ENCODE measurements at places on chromosomes 4 and X.

DNA sequence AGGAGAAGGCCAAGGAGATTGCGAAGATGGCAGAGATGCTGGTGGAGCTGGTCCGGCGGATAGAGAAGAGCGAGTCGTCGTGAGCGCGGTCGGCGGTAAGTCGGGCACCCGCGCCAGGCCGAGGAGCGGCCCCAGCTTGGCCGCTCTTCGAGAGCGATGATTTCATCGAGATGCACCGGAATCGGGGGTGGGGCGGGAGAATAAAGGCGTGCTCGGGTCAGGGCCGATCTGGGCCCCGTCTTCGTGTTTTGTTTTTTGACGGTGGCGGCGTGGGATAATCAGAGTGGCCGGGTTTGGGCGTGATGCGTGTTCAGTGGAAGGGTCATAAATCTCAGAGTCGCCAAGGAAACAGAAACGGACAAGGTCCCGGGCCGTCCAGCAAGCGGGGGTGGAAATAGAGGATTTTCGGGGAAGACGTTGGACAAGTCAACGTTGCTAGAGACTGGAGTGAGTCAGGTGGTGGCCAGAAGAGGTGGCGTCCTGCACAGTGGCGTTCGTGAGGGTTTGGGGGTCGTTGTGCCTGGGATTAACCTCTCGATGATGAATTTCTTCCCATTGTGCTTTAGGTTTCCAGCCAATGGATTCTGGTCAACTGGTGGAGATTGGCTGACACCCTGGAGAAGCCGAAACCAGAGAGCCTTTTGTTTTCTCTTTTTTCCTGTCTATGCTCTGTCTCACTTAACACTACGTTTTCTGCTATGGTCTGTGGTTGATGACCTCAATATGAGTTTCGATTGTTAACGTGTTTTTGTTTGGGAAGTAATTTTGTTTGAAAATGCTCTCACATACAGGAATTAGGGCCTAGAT is 882 bp downstream of the MRFAP1 start:
- DNase-seq: no peak

GRCh38 chr4:188903986-188904385 is 764.7 kb downstream of the TRIML1 start:
- DNase-seq: no peak

- DNase-seq: no peak
Measured at GRCh38 chrX:33607042-33607595, 395.8 kb upstream of the DMD start.

DNA sequence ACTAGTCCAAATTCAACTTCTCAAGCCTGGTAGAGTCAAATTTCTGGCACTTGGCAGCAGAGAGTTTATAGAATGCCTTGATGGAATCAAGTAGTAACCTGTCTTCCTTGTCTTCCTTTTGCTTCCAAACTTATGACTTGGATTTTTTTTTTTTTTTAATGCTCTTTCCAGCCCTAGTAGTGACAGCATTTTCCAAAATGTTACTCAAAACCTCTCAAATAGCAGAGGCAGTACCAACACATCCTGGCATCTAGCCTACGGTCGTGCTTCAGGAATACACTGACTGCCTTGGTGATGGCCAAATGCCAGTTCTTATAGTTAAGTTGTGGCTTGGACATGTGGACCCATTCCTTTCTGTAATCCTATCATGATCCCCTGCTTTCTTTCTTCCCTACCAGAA is 46.0 kb downstream of the GALNT7 start:
- DNase-seq: no peak

DNA sequence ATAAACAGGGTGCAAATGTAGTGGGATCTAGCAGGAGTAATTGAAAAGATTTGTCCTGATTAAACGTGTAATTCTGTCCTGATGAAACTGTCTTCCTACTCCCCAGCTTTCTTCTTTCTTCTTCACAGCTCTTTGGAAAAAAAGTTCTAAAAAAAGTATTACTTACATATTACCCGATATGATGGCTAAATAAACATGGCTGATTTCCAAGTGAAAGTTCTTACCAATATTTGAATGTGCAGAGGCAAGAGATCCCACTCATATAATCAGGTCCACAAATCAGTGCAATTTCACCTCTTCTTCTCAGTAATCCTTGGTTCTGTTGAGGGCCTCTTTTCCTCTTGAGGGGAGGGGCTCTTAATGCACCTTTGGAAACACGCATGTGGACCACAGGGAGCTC is 78.7 kb downstream of the ZNF827 start:
- no peak for DNase-seq

- DNase-seq: no peak
Measured at GRCh38 chr4:2796849-2797544, 4.1 kb downstream of the SH3BP2 start.

Data from NCI-H1930 (cell line).